CD4-positive, alpha-beta memory T cell (primary cell): ENCODE measurements at places on chromosomes 5 and 9.

GRCh38 chr9:119500072-119500771, 131.0 kb upstream of the BRINP1 start:
- DNase-seq = no peak

DNA sequence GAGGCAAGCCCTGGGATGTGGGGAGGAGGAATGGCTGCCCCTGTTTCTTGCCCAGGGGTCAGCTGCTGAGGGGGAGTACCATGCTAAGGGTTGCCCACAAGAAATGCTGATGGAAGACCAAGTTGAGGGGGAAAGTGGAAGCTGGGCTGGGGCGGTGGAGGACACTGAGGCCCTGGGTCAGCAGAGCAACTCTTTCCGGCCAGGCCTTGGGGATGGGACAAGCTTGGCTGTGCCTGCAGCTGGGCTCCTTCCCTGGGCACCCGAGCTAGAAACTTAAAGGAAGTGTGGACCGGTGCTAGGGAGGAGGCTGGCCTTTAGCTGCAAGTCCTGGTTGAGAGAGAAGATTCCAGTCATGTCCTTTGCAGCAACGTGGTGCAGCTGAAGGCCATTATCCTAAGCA, 22.7 kb downstream of the CSF1R start:
- no peak for DNase-seq

DNA sequence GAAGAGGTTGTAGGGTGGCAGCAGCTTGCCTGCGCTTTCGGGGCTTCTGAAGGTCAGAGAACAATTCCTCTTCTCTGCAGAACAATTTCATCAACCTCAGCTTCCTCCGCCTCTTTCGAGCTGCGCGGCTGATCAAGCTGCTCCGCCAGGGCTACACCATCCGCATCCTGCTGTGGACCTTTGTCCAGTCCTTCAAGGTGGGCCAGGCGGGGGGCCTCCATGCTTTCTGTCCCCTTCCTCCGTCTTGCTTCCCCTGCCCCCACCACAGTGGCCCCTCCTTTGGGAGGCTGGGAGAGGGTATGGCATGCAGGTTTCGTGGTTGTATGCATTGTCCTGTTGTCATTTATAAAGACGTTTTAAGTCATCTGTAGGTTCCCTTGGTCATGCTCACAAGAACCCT, 195.8 kb downstream of the CACNA1B start:
- DNase-seq = no peak

DNA sequence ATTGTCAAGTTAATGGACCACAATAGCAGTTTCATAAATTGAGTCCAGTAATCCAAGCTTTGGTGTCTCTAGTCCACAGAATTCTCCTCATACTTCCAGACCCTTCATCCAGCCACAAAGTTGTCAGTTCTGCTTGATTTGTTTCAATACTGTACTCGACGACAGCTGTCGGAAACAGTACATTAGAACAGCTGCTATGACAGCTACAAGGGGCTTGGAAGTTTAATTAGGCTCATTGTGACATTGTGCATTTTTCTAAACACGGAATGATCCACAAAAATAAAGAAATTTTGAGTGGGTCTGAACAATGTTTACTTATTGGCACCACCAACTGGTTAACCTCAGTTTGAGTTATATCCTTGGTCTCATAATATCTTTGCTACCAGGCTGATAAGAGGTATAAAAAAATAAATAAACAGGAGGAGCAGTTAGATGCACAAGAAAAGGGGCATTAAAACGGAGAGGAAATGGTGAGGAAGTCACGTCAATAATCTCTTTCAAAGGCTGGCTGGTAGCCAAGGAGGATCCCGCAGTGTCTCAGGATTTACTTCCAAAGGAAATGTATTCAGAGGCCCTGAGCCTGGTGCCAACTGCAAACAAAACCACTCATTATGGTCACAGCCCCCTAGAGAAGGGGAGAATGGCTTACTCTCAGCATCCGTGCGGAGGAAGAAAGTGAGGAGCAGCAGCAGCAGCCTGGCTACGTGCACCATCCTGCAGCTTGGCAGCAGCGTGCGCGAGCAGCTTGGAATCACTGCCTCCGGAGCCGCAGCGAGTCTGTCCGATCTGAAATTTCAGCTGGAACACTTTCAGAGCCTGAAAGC, 933.8 kb upstream of the DMAC1 start:
- DNase-seq = no peak

- DNase-seq = no peak
Observed at GRCh38 chr5:155260798-155261197, 247.2 kb downstream of the KIF4B start.

GRCh38 chr5:54867310-54867944, 118.0 kb downstream of the ESM1 start:
- peak; percentile 58 for DNase-seq

DNA sequence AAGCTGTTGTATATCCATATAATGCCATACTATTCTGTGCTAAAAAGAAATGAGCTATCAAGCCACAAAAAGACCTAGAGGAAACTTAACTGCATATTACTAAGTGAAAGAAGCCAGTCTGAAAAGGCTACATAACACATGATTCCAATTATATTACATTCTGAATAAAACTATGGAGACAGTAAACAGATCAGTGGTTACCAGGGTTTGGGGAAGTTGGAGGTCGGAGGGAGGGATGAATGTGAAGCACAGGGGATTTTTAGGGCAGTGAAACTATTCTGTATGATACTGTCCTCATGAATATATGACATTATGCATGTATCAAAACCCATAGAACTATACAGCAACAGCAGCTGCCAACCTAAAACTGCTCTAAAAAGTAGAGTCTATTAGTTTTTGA, 5.6 kb upstream of the RFK start:
- no peak for DNase-seq

- no peak for DNase-seq
Observed at GRCh38 chr5:73861313-73861988, 235.5 kb downstream of the ARHGEF28 start.

GRCh38 chr5:134595458-134595838, 37.2 kb downstream of the SAR1B start:
- DNase-seq = no peak

DNA sequence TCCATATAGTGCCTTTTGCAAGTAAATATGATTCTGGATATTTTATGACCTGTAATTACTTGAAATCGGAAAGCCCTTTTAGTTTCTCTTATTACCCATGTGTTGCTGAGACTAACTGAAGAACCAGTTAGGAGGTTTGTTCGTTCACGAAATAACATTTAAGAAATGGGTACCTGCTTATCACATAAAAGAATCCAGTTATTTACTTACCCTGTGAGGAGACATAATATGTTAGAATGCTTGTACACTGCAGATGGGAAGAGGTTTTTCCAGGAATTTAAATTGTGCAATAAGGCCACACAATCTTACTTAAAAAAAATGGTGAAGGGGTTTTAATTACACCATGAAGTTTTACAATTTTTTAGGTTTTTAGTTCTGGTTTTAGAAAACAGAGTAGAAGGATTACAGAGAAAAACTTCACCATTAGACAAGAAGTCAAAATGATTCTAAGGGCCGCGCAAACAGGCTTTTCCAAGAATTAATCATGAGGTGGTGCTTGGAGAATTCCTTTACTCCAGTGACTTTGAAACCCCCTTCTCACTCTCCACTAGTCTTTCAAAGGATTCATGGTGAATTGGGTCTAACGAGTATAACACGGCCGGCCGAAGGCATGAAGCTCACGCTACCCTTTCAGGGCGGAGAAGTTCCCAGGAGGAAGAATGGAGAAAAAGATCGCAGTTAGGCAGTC, 1.1 kb upstream of the PTGER4 start:
- DNase-seq = no peak

- DNase-seq = no peak
Observed at GRCh38 chr5:148388696-148389095, 4.9 kb downstream of the FBXO38 start.

- peak; percentile 24 for DNase-seq
Observed at GRCh38 chr9:37082214-37082765, 38.1 kb upstream of the ZCCHC7 start.

DNA sequence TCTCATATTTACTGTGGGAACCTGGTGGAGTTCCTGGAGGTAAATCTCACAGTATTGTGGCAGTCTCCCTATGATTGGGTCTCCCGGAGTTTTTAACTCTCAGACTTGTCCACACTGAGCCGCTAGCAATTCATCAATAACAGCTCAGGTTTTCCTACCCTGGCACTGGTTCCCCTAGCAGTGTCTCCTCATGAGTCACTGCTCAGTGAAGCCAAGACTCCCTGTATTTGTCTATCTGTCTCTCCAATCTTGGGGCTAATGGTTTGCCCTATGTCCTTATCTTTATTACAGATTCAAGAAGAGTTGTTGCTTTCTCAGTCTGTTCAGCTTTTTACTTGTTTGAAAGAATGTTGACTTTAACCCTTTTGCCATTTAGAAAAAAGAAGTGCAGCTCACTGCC, 176.7 kb upstream of the FGF10 start:
- DNase-seq = no peak

DNA sequence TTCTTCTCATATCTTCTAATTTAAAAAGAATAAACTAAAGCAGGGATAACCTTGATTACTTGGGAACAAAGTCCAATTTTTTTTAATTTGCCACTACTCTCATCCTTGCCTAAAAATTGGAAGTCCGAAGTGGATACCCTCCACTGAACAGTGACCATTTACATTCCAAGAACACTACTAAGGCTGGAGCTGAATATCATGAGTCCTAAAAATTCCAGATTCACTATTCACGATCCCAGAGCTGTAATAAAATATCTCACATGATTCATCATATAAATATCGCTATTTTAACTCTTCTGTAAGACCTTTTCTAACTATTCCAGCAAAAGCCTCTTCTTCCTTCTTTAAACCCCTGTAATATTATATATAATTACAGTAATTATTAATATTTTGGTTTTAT, 57.4 kb downstream of the ATPSCKMT start:
- DNase-seq = no peak

DNA sequence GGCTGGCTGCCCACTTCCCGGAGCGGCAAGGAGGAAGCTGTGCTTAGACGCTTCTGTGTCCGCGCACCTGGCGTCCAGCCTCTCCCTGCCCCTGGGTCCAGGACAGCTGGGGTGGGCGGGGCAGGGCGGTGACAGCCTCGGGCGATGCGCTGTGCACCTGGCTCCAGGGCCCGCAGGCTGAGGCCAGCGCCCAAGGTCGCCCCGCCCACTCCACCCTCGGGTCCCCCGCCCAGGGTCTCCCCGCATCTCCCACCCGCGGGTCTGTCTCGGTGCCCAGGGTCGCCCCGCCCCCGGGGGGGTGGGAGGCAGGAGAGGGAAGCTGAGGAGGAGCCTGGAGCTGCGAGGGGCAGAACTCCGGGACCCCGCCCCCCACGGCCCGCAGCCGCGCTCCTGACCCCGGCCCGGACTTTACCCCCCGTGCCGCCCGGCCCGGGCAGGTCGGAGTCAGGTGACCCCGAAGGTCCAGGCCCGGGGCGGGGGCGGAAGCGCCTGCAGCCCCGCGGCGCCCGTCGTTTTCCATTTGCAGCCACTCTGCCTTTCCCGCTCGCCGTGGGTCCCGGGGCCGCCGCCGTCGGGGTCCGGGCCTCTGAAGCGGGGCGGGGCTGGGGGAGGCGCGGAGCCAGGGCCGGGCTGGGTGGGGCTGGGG, at the start of gene ENTPD8:
Gene ENTPD8 (minus strand): TSS at position 69 of the 646 bp plus-strand sequence. CDS start 3,072 bp downstream, outside the sequence.
- no peak for DNase-seq

DNA sequence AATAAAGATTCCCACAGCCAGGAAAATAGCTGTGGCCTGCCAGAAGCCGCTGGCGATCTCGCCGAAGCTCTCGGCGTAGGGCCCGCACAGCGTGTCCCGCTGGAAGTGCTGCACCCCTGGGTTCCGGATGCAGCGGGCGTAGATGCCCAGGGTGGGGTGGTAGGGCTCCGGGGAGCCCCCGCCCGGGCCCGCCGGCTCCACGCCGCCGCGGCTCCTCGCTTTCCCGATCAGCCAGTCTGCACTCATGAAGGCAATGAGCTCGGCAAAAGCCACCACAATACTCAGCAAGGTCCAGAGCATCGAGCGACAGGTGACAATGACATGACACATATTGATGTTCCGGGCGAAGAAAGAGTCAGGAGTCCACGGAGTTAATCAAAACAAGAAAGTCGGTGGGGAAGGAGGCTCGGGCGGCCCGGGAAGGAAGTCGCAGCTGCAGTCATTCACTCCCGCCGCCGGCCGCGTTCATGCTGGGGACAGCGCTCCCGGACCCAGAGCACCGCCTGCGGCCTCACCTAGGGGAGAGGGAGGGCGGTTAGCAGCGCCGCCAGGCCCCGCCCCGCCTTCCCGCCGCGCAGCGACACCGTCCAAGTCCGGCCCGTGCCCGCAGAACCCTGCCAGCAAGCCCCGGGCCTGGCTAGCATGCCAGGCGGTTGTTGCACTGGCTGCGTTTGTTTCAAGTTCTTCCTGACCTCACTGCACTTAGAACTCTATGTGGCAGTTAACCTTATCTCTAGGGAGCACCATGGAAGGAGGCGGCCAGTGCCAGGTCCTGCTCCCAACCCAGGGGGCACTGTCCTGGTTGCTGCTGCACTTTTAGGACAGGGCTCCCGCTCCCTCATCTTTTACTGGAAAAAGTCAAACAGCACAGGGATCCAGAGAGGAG, 138.4 kb downstream of the LHFPL2 start:
- peak; percentile 16 for DNase-seq

DNA sequence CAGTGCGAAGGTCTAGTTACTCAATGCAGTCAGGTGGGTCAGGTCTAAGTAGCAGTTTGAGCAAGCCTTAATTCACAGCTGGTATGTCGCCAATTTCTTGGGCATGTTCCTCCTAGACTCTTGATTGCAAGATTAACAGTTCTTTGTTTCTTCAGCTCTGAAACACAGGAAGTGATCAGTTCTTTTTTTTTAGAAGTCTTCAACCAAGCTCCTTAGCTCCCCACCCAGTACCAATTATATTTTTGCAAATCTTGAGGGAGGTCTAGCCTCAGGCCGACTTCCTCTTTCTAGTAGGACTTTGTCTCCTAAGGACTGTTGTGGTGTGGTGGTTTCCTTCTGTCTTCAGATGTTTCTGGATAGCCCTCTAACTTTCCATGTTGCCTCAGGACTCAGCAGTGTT, 2054.2 kb downstream of the MAT2B start:
- no peak for DNase-seq

DNA sequence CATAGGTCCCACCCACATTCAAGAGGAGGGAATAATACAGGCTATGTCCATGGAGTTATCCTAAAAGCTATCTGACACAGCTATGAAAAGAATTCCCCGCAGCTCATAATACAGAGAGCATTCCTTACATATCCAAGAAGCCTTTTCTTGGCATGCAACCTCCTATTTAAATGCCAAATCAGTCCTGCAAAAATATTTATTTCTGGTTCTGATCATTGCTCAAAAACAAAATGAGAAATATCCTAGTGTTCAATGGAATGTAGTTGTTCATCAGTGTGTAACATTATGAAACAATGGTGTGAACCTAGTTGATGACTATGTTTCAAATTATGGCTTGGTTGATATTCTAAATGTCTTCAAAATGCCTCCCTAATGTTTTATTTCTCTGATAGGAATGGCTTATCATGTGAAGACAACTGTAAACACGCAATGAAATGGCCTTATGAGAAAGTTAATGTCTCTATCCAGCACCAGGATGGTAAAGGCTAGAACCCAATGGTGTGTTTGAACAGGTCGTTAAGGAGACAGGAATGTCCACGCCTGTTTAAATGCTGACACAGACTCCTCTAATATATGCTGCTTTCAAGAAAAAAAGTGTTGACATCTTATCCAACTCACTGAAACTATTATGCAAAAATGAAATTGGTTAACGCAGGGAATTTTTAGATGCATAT, 126.7 kb upstream of the CDH6 start:
- no peak for DNase-seq
